ENCODE measurements at places on chromosomes 7 and 10.

GRCh38 chr10:31606841-31607240 is 287.8 kb downstream of the ZEB1 start:
- no peak for DNase-seq

DNA sequence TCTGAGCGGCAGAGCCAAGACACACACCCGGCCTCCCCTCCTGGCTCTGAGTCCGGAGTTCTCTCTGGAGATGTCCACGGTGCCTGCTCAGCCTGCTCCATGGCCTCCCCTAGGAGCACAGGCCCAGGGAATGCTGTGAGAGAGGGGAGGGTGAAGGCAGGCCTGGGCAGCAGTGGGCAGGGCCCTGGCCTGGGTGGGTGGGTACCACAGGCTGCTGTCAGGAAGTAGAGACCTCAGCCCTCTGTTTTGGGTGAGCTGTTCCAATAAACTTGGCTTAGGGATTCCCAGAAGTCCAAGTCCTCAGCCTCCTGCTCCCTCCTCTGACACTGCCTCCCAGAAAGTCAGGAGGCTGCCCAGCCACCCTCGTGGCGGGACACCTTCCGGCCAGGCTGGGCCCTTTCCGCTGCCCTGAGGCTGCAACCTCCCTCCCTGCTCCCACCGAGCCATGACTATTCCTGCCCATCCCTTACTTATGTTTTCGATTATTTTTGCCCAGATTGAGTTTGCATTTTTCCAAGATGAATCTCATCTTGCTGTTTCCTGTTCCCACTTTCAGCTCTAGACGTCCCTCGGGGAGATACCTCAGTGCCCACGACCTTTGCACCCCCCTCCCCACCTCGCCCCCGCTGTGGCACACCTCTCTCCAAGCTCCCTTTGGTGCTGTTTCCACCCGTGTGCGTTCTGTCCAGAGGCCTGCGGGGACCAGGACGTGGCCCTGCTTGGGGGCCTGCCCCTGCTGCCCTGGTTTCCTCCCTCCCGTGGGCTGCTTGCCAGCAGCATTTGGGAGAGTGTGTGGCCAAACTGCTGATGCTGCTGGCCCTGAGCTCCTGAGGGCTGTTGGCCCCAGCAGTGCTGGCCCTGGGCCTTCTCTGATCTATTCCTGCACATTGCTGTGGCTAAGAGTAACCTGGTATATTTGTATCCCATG is 5.8 kb upstream of the POLM start:
- DNase-seq = no peak

DNA sequence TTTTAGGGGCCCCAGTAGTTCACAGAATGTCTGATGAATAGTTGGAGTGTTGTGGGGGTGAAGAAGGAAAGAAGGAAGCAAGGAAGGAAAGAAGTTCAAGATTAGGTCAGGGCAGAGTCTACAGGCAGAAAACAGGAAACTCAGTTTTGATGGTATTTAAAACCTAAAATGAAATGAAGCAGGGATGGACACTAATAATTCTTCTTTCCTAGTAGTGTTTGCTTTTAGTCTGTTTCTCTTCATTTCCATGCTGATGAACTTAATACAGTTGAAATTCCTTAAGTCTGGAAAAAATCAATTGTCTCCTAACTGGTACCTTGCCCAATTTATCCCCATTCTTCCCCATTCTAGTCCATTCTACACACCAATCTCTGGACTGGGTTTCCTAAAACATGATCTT is 59.0 kb upstream of the GSAP start:
- no peak for DNase-seq

DNA sequence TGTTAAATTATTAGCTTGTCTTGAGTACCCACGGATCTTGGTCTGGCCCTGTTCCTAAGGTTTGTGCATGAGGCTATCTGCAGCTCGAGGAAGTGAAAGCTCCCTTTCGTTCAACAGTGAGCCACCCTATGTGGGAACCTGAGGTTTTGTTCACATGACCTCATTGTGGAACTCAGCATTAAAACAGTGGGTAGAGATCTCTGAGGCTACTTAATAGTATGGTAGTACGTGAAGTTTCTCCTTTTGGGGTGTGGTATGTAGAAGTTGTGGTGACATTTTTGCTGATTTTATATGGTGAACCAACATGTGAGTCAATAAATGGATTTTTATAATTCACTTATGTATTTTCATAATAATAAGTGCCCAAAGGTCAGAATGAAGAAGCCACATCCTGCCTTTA is 252.7 kb upstream of the FERD3L start:
- no peak for DNase-seq

- peak; percentile 35 for DNase-seq
These were observed 50.1 kb upstream of the ADRB1 start for GRCh38 chr10:113993489-113993991.

- DNase-seq = no peak
These were observed 2.5 kb downstream of the FZD1 start for GRCh38 chr7:91266689-91267090.

DNA sequence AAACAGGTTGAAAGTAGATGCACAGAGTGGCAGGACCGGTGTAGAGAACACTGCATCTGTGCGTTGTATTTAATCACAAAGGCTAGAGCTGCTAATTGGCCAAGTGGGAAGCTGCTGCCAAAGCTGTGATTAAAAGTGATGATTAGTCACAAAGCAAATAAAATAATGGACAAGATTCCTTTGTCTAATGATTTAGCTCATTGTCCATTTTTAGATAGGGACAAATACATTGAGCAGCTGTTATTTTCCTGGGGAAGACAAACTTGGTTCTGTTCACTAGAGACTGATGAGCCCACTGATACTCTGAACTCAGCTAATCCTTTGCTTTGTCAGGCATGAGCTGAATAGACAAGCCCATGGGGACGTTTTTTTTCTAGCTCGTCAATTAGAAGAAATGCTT is 19.7 kb downstream of the UBE3C start:
- no peak for DNase-seq

GRCh38 chr10:113712755-113713639 is 33.3 kb downstream of the CASP7 start:
- DNase-seq = no peak

DNA sequence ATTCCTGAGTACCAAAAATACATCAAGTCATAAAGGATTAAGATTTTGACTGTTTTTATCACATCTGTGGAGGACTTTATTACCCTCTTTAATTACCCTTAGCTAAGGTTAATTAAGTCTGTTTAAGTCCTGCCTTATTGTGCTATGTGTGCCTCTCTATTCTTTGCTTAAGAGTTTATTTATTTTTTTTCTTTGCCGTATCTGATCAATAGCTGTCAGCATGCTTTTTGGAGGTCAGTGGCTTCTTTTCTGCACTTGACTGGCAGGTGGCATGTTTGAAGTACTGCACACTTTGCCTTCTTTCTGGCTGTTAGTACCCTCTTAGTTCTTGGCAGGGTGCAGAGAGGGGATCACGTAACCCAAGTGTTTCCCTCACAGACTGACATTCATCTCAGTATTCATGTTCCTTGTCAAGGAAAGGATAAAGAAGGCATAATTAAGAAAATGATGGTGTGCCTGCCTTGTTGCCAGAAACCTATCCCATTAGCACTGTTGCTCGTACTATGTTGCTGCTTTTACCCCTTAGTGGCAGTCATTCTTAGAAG is 225.8 kb downstream of the EXOC4 start:
- no peak for DNase-seq

DNA sequence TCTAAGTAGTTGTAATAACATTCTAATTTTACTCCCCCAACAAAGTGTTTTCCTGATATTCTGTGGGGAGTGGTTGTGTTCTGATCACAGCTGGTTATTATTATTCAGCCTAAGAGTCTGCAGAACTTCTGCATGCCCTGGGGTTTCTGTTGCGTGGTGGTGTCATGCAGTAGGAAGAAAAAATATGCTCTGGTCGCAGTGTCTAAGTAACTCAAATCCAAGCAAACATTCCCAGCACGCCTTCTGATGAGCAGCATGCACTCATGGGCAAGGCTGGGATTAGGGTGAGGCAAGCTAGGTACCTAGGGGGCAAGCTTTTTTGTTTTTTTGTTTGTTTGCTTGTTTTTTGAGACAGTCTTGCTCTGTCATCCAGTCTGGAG is 112.8 kb upstream of the KMT2E start:
- no peak for DNase-seq

GRCh38 chr10:49183596-49184542 is 4.3 kb downstream of the TMEM273 start:
- DNase-seq = peak; percentile 51

GRCh38 chr7:106369816-106370215 is 85.0 kb upstream of the NAMPT start:
- peak; percentile 9 for DNase-seq

GRCh38 chr7:103867874-103868273 is 121.6 kb downstream of the RELN start:
- no peak for DNase-seq

GRCh38 chr10:71769279-71769823 is 4.0 kb downstream of the VSIR start:
- DNase-seq = no peak

DNA sequence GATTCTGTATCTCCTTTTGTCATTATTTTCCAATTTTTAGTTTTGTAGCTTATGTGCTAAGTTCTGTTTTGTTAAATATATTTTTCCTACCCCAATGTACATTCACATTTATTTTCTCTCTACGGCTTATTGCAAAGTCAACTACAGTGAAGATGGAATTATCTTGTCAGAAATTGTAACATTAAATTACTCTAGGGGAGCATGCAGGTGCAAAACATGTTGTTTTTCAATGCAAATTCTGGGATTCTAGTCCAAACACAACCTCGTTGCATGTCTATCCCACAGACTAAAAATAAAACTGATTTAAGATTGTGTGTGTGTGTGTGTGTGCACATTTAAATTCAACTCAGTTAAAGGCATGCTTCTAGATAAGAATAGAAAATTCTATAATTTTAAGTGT is 529.1 kb upstream of the POM121L12 start:
- no peak for DNase-seq

DNA sequence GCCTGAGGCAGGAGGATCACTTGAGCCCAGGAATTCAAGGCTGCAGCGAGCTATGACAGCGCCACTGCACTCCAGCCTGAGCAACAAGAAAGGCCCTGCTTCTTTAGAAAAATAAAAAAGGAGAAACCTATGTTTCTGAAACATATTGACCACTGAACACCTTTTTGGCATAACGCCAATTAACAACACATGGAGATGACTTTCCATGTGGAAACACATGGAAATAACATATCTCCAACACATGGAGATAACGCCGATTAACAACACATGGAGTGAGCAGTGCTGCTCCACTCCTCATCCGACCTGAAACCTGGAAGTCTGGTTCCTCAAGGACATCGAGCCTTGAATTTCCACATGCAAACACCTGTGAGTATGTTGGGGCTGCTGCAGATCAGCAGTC is 126.9 kb downstream of the KCNMA1 start:
- DNase-seq = no peak

GRCh38 chr10:53005612-53006345 is 233.2 kb upstream of the MBL2 start:
- no peak for DNase-seq

GRCh38 chr10:120131183-120131582 is 238.7 kb downstream of the SEC23IP start:
- DNase-seq = peak; percentile 84

DNA sequence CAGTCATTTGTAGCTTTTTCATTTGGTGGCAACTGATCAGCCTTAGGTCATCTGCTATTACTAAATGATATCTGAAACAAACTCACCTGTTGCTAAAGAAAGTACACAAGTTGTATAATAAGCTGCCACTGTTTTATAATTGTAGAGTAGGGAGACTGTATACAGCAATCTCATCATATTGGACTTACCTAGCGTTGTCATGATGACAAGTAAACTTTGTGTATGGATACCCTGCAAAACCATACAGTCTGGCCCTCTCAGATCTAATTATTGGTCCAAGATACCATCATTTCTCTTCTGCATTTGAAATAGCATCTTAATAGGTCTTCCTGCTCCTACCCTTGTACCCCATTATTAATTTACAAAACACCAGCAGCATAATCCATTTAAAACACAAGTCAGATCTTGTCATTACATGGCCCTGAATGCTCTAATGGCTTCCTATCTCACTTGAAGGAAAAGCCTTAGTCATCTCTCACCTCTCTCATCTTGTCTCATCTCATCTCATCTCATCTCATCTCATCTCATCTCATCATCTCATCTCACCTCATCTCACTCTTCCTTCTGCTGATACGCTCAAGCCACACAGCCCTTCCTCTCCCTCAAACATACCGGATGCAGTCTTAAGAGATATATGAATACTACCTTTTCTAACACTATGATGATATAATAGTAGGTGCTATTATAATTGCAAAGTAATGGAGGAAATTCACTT is 540.6 kb downstream of the MDFIC start:
- no peak for DNase-seq

GRCh38 chr7:3404501-3404900 is 103.4 kb downstream of the SDK1 start:
- DNase-seq = no peak

GRCh38 chr7:45646207-45646821 is 72.1 kb downstream of the ADCY1 start:
- no peak for DNase-seq

DNA sequence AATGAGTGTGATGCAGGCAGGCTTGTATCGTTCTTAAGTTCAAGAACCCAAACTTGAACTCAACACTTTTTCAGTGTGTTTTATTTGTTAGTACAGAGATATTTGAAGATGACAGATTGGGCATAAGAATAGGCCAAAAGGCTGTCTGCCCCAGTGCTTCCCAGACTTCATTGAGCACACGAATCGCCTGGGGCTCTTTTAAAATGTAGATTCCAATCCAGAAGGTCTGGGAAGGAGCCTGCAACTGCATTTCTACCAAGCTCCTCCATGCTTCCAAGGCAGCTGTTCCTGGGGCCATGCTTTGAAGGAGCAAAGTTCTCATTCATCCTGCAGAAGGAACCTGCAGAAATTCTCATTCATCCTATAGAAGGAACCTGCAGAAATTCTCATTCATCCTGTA is 114.5 kb upstream of the INSYN2A start:
- DNase-seq = no peak

DNA sequence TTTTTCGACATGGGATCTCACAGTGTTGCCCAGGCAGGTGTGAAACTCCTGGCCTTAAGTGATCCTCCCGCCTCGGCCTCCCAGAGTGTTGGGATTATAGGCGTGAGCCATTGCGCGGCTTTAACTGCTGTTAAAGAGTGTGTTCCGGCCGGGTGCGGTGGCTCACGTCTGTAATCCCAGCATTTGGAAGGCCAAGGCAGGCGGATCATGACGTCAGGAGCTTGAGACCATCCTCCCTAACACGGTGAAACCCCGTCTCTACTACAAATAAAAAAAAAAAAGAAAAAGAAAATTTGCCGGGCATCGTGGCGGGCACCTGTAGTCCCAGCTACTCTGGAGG is 1.1 kb downstream of the RABGEF1 start:
- no peak for DNase-seq

GRCh38 chr10:10605551-10606081 is 412.1 kb upstream of the CELF2 start:
- no peak for DNase-seq

DNA sequence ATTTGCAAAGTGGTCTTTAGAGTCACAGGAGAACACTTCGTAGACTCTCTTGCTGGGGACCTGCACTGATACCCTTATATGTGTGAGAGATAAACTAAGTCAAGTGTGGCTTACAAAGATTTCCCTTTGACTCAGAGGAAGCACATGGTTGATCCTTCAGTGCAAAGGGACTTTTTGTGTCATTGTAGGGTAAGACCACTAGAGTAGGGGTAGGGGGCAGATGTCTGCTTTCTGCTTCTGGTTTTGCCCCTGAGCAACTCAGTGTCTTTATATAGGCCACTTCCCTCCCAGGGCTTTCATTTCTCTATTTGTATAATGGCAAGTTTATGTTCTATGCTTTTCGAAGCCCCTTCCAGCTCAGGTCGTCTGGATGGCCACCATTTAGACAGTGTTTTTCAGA is 281.7 kb downstream of the SORCS3 start:
- no peak for DNase-seq
